Fibroblast of pulmonary artery (primary cell): ENCODE measurements at places on chromosomes 7 and 10.

DNA sequence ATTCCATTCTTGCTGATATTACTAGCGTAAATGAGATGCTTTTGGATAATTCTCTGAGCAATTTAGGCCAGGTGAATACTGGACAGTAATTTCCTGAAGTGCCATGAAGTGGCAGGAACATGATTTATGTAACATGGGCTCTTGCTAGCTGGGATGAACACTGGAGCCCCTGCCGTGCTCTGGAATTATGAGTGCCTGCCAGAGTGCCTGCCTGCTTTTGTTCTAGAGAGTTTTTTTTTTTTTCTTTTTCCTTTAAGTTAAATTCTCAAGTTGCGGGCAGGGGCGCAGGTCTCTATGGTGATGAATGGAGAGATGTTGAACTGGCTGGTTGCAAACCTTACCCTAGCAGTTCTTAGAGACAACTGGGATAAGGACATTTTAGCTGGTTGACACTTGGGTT is 165.9 kb downstream of the AUTS2 start:
- DNase-seq: no peak

- DNase-seq: peak; percentile 60
Observed at GRCh38 chr7:2477447-2478398, 1.5 kb upstream of the GRIFIN start.

- DNase-seq: no peak
Observed at GRCh38 chr7:4606797-4607196, 75.3 kb upstream of the FOXK1 start.

- DNase-seq: peak; percentile 39
Observed at GRCh38 chr10:95478935-95479334, 82.2 kb downstream of the SORBS1 start.

DNA sequence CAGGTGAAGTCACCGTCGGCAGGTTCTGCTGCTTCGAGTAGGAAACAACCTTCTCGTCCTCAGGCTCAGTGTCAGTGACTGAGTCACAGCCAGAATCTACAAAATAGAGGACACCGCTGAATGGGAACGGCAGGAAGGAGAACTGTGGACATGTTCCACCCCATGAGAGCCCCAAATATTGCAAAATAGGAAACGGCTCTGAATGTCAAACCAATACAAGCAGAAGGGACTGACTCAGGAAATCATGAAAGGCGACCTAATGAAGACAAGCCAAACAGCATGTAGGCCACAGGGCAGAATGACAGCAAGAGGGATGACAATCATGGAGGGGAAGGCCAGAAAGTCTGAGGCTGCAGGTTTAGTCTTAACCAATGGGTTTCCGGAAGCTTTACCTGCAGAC is 63.5 kb downstream of the PIK3AP1 start:
- no peak for DNase-seq

GRCh38 chr10:116993610-116994009 is 11.4 kb downstream of the SHTN1 start:
- no peak for DNase-seq

GRCh38 chr10:72056113-72056512 is 32.2 kb downstream of the SPOCK2 start:
- no peak for DNase-seq

GRCh38 chr10:59960751-59961150 is 54.4 kb upstream of the CCDC6 start:
- DNase-seq: peak; percentile 4

DNA sequence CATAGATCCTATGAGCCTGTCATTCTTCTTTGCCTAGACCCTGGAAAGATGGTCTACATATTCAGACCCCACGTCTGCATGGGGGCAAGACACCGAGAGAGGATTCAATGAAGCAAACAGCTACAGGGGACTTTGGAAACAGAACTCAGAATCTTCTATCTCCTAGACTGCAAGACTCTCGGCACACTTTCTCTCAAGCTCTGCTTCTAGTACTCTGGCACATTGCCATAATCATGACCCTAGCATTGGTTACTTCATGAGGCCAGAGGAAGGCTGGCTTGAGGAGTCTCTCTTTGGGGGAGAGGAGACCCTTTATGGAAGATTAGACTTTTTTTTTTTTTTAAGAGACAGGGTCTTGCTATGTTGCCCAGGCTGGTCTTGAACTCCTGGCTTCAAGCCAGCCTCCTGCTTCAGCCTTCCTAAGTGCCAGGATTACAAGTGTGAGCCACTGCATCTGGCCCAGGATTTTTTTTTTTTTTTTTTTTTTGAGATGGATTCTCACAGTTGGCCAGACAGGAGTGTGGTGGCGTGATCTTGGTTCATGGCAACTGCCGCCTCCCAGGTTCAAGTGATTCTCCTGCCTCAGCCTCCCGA is 20.7 kb downstream of the CCDC3 start:
- no peak for DNase-seq

- peak; percentile 35 for DNase-seq
Observed at GRCh38 chr10:9038146-9038714, 983.7 kb downstream of the GATA3 start.

- peak; percentile 13 for DNase-seq
Observed at GRCh38 chr10:132506711-132507408, 30.7 kb upstream of the INPP5A start.

DNA sequence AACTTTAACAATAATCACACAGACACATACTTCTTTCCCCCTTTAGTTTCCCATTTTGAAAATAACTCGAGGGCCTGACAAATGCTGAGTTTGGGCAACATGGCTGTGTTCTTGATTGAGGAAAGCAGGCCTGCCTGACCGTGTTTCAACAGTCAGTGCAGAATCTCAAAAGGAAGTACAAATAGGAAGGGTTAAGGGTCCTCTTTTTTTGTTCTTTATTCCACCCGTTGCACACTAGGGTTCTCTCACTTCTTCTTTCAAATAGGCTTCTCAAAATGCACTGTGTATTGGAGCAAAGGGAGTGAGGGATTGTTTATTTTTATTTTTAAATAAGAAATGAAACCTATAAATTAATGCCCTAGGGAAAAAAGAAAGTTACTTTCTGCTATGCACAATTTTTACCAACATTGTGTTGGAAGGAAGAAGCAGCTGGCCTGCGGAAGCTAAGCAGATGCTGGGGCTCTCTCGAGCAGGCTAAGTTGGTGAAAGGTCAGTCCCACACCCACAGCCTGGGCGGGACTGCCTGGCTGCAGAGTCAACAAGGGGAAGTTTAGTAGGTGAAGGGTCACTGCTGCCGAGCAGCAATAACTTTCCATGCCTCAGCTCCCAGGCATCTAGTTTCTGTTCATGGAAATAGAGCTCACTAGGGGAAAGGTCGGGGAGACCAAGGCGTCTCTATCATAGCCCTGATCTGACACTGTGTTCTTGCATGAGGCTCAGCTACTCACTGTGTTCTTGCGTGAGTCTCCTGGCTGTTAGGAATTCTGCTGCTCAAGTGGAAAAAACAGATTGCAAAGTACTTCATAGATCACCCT is 12.2 kb upstream of the PDK4 start:
- DNase-seq: peak; percentile 99

- DNase-seq: no peak
Observed at GRCh38 chr7:148204639-148205304, 385.8 kb upstream of the C7orf33 start.

DNA sequence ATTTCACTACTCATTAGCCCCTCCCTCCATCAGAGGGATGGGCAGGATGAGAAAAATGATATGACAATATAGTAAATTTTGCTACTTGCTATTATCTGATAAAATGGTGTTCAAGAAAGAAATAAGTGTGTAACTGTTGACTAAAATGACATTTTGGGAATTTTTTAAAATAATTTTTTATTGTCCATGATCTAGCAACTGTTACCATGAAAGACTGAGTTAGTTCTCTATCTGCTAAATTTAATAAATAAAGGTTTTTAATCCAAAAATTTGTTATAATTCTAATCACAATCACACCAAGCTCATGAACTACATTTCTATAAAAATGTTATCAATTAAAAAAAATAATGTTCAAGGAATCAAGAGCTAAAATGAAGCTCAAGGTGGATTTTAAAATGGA is 28.7 kb upstream of the EPC1 start:
- no peak for DNase-seq

DNA sequence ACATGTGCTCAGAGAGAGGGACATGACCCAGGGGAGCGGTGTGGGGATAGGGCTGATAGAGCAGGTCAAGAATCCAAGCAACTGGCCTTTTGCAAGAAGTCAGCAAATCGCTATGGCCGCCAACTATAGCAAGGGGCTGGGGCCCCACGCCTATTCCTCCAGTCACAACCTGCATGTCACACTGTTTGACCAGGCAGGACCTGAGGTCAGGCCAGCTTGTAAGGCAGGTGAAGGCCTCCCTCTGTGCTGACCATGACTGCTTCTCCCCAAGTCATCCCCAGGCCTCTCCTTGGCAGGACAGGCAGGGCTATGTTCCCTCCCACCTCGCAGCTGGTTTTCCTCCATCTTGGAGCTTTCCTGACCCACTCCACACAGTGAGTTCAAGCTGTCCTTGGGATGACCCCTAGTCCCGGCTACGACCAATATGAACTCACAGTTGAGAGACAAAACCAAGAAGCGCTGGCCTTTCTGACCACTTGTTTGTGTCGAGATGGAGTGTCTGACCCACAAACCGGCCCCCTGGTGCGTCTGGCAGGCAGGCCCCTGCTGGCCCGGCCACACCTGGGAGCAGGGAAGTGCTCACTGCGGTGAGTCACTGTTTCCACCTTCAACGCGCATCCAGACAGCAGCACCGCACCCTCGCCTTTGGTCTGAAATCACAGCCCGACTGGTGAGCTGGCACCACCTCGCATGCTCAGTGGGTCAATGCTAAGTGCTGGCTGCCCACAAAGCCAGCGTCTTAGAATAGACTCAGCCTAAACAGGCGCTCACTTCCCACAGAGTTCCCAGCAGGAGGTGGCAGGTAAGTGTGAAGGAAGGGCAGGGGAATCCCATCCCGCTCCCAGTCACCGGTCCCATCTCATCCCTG is 81.4 kb downstream of the VWA2 start:
- DNase-seq: no peak

DNA sequence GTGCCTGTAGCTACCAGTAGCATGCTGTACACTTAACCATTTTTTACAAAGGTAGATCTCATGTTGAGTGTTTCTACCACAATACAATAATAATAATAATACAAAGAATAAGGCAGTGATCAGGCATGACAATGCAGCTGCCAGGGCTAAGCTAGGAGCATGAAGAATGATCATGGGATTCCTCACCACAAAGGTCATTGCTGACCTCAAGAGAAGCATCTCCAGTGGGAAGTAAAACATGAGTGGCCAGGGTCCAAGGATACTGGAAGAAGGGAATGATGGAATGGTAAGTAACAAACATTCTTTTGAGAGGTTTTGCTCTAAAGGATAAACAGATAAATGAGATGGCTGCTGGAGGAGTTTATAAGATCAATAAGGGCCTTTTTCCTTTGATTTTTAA is 591.1 kb downstream of the TNS3 start:
- DNase-seq: peak; percentile 17

DNA sequence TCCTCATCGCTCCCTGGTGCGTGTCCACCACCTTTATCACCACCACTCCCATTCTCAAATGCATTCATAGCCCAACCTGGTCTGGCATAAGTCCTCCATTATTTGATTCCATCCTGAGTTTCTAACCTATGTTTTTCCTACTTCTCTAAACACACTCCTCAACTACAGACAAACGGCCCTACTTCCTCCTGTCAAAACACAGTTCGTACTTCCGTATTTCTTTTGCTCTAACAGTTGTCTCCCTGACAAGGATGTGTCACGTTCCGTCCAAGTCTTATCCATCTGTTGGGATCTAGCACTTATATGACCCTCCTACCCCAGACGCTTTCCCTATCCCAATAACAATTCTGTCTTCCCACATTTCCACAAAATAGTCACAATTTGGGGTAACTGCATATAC is 46.8 kb downstream of the DOCK4 start:
- no peak for DNase-seq

- no peak for DNase-seq
Observed at GRCh38 chr10:93697207-93697606, 5.2 kb downstream of the FRA10AC1 start.

DNA sequence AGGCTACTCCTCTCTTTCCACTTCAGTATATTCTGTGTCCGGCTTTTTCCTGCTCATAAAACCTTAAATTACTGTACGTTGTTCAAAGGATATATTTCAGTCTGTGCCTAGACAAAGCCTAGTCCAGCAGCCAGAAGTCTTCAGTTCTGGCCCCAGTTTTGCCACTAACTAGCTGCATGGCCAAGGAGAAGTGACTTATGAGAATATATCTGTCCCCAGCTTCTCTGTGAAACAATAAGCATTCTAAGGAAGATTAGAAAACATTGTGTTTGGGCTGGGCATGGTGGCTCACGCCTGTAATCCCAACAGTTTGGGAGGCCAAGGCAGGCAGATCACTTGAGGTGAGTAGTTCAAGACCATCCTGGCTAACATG is 105.0 kb upstream of the HDAC9 start:
- no peak for DNase-seq

GRCh38 chr7:101911800-101912715 is 94.6 kb downstream of the CUX1 start:
- peak; percentile 96 for DNase-seq

DNA sequence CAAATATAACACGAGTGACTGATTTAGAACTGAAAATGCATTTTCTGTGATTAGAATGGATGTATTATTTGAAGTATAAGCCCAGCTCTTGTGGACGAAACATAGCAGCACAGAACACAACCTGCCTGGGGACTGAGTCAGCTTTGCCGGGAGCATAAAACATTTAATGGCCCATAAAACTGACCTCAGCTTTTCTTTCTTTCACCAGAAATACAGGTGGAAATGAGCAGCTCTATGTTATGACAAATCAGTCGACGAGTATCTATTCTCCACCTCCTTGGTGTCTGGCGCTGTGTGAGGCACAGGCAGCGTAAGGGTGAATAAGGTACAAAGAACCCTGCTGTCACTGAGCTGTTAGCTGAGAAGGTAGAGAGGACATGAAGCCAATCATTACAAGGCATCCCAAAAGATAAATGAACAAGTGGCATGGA is 471.6 kb upstream of the AKR1E2 start:
- DNase-seq: peak; percentile 23

DNA sequence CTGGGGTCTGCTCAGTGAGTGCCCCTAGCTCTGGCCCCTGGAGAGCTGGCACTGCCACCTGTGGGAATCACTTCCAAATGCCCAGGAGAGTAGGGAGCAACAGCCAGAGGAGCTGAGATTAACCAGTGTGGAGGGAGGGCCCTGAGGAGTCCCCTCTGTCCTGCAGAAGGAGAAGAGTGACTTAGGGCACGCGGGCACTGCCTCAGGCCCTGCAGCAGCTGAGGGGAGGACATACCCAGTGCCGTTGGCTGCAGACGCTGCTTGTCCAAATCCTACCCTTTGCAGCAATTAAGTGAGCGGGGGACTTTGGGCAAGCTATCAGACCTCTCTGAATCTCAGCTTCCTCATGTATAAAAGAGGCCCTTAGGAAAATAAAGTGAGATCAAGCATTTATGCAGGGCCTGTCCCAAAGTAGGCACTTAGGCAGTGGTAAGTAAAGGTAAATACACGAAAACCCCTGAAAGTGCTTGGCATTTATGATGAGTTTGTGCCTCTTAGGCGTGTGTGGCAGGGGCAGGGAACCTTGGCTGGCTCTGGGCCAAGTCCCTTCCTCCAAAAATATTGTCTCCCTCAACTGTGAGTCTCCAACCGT is 16.9 kb downstream of the PRF1 start:
- no peak for DNase-seq

GRCh38 chr7:117114272-117114671 is 161.0 kb downstream of the ST7 start:
- no peak for DNase-seq

GRCh38 chr10:121085367-121085766 is 234.2 kb downstream of the WDR11 start:
- DNase-seq: no peak

GRCh38 chr10:4270116-4270515 is 485.1 kb upstream of the KLF6 start:
- DNase-seq: peak; percentile 94
